ENCODE measurements at places on chromosomes 13 and 19. TPM values are rescaled to one million over a fixed set of nuclear protein-coding genes. Genes with fewer than 3 reads are reported as not detected.

Gene DLEU7
- 0.53 TPM for polyA plus RNA-seq

Gene IRF3
- 98.4 TPM for polyA plus RNA-seq

Gene UQCRFS1
- 36.6 TPM for polyA plus RNA-seq

GRCh38 chr19:16068696-16069259 is 7.5 kb upstream of the TPM4 start:
- DNase-seq = no peak

DNA sequence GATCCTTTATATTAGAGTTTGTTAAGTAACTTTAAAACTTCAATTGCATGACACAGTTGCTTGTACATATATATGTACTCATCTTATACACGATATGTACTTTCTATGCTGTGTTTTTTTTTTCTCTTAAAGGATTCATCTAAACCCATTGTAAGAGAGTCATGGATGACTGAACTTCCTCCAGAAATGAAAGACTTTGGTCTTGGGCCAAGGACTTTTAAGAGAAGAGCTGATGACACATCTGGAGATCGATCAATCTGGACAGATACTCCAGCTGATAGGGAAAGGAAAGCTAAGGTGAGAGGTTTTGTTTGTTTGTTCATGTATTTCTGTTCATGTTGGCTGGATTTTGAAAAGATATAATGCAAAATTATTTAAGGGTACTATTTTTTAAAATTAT is 26.0 kb downstream of the GPALPP1 start:
- DNase-seq = no peak

GRCh38 chr19:10823690-10824089 is 12.3 kb downstream of the TMED1 start:
- no peak for DNase-seq

DNA sequence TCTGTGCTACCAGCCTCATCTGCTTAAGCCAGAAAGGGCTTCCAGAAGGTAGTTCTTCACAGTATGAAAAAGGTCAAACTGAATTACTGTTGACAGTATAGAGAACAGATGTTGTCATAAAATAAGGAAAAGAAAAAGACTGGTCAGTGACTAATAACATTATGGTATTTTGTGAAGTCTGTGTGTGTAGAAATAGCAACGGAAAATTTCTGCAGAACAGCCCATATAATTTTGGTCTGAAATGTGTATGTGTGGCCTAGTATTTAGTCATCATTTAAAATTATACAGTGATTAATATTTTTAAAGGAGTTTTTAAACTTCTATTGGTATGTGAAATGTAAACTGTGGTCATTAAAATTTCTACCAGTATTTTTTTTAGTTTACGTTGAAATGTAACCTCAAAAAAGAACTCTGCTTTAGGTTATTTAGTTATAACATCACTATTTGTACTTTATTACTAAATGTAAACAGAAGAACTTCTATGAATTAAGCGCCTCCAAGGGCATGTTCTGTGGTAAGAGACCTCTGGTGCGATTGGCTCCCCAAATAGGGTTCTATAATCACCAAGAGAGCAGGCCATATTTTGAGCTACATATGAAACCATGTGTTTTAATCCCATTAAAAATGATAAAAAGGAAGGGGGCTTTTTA is 3.3 kb upstream of the GPR183 start:
- DNase-seq = no peak
